ENCODE measurements at places on chromosomes 7 and 10.

DNA sequence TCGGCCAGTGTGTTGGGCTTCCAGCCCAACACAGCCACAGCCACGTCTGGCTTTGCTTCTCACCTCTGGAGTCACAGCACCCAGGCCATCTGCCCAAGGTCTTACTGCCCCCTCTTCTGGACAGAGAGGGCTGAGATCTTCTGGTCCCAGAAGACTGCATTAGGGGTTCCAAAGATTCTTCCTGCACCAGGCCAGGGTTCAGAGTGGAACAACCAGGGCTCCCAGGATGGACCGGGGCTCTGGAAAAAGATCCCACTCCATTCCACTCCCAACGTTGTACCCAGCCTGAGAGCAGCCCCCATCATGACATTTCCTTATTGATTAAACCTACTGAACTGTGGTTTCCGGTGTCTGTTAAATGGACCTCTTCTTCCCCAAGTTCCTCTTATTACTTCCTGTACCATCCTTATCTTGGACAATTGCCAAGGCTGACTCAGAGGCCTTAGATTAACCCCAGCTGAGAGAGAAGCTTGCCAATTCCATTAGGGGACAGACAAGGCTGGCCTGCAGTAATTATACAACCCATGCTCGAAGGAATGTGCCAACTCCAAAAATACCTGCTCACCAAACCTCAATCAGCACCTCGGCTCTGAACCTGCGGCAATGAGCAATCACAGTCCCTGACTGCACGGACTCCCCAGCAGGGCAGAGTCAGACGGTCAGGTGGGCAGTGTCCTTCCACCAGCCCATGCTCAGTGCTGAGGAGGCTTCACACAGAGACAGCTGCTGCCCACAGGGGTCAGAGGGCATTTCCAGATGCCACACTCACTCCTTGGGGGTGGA is 47.9 kb upstream of the NPFFR1 start:
- peak; percentile 52 for DNase-seq

- DNase-seq = no peak
Observed at GRCh38 chr7:28701731-28702130, 256.4 kb downstream of the TRIL start.

DNA sequence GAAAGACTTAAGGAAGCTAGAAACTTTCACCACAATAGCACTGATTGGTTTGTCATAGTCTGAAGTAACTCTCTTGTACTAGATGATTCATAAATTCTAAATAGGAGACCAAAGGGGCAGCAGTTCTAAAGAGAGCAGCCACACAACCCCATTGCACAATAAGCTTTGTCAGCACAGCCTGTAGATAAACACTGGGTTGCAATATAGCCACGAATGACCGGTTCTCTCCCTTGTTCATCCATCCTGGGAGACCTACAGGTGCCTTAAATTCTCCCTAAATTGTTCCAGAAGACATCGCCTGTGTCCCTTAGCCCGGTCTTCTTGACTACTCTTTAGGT is 167.0 kb downstream of the SNX13 start:
- no peak for DNase-seq

DNA sequence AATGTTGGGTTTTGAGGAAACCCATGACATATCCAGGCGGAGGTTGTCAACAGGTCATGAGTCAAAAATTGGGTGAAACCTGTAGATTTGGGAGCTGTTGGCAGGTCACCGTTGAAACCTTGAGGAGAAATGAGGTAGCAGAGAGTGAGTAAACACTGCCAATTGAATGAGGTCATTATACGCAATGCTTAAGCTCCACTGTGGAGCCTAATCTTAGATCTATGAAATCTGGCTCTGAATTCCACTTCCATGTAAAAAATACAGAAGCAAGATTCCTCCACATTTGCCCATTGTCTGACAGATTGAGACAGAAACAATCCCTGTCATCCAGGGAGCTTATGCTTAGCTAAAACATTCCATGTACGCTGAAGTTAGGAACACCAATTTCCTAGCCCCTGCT is 76.0 kb upstream of the IL6 start:
- DNase-seq = no peak
